Naive thymus-derived CD8-positive, alpha-beta T cell (primary cell): ENCODE measurements at places on chromosomes 5 and 9.

DNA sequence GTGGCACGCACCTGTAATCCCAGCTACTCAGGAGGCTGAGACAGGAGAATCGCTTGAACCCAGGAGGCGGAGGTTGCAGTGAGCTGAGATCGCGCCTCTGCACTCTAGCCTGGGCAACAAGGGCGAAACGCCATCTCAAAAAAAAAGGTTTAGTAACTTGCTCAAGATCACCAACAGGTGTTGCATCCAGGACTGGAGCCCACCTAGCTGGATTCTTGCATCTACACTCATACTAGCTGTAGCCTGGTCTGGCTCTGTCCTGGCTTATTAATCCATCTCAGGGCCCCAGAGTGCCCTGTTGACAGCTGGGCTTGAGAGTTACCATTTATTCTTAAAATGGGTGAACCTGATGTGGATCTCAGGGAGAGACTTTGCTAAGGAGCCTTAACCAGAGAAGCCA lies 7.5 kb downstream of the WWC1 start:
- peaks cover 29% of the 10 kb centered on the region for H3K27me3 ChIP-seq
- no peak overlapping the region for H3K4me3 ChIP-seq
- no peak for DNase-seq
- H3K36me3 ChIP-seq = no peaks in the 10 kb centered on the region

DNA sequence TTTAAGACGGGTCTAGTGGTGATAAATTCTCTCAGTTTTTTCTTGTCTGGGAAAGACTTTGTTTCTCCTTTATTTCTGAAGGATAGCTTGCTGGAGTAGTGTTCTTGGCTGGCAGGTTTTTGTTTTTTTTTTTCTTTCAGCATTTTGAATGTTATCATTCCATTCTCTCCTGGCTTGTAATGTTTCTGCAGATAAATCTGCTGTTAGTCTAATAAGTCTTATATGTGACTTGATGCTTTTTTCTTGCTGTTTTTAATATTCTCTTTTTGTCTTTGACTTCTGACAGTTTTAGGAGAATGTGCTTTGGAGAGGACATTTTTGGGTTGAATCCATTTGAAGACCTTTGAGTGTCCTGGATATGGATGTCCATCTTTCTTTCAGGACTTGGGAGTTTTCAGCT lies 16.0 kb downstream of the HSD17B4 start:
- DNase-seq = no peak
- no peaks in the 10 kb centered on the region for H3K27me3 ChIP-seq
- no peak overlapping the region for H3K27ac ChIP-seq
- H3K36me3 ChIP-seq = peaks cover 39% of the 10 kb centered on the region
- peaks cover 11% of the 10 kb centered on the region for H3K4me1 ChIP-seq

- DNase-seq = no peak
- H3K36me3 ChIP-seq = no peaks in the 10 kb centered on the region
- peaks cover 24% of the 10 kb centered on the region for H3K27me3 ChIP-seq
Measured at GRCh38 chr9:115134941-115135340, 17.0 kb upstream of the TNC start.

GRCh38 chr9:109156708-109157107 lies 10.3 kb downstream of the FRRS1L start:
- DNase-seq = no peak
- peaks cover 5% of the 10 kb centered on the region for H3K36me3 ChIP-seq
- H3K4me3 ChIP-seq = no peak overlapping the region
- peaks cover 11% of the 10 kb centered on the region for H3K27me3 ChIP-seq
- no peak overlapping the region for H3K27ac ChIP-seq
- H3K4me1 ChIP-seq = no peaks in the 10 kb centered on the region

DNA sequence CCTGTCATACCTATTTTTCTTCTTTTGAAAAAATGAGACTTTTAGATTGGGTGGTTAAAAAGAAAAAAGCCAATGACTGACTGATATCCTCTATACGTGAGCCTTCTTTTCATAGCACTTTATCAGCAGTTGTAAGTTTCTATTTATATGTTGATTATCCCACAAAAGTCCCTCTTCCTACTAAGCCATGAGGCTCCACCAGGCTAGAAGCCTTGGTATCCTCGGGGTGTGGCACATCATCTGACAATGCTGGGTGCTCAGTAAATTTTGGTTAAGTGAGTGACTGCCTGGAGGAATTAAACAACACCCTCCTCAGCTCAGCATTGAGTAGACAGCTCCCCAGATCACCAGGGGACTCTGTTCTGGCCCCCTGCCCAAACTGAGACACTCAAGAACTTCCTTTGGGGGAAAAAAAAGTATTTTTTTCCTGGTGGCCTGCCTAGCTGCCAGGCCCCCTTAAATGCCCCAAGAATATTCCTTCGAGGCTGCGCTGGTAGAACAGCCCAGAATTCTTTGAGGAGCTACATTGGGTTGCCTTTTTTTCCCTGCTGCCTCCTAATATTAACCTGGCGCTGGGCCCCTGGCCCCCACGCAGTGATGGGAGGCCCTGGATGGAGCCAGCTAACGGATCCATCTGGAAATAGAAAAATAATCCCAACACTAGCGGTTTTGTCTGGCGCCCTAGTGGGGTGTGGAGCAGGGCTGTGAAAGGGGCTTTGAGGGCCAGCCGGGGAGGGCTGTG lies 23.4 kb upstream of the COL27A1 start:
- peaks cover 23% of the 10 kb centered on the region for H3K27me3 ChIP-seq
- H3K4me1 ChIP-seq = peaks cover 3% of the 10 kb centered on the region
- H3K27ac ChIP-seq = no peak overlapping the region
- peaks cover 6% of the 10 kb centered on the region for H3K36me3 ChIP-seq
- no peak for DNase-seq
- no peak overlapping the region for H3K4me3 ChIP-seq

DNA sequence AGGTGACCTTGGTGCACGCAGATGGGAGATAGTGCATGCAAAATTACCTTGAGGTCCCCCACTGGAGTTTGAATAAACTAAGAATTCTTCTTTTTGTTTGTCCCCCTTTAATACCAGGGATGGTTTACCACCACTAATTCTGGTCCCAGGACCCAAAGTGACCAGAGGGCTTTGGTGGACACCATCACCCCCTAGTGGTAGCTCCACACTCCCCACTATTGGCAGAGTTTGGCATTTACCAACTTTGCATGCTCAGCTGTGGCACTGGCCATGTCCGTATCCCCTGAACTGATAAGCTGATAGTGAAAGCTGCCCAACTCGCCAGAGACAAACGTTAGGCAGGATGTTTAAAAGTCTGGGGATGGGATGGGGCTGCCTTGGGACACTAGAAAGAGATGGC lies 3.3 kb downstream of the ASTN2 start:
- peaks cover 3% of the 10 kb centered on the region for H3K4me1 ChIP-seq
- no peak overlapping the region for H3K4me3 ChIP-seq
- H3K27ac ChIP-seq = no peak overlapping the region
